ENCODE measurements at places on chromosomes 11 and 22.

DNA sequence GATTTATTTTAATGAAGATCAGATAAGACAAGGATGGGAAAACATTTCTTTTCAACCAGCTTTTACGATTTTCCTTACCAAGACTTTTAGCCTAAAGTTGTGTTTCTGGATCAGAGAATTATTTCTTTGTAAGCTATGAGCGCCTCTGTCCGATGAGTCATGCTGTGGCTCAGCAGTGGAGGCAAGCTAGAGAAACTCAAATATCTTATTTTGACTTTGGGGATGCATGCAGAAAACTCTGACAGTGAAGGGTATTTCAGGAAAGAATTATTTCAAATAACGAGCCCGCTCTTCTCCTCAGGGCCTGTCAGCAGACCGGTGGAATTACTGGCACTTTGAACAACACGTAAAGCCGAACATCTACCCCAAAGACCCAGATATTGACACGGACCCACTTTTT, 77.9 kb upstream of the OR5AK2 start:
- no peak for DNase-seq

DNA sequence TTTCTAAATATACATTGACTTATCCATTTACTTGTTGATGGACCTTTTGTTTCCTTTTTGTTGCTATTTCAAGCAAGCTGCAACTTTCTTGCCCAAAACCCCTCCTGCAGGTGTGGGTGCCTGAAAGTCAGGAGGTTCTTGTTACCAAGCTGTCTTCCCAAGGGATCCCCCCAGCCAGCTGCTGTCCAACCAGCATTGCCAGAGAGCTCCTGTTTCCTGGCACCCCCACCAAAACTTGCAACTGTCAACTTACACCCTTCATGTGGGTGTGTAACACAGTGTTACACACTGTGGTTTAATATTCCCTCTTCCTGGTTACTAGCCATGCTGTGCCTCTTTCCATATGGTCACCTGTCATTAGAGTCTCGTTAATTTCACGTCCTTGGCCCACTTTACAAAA, 1.6 kb upstream of the KRTAP5-1 start:
- no peak for DNase-seq

- DNase-seq = no peak
Observed at GRCh38 chr11:62466444-62466843, 47.6 kb downstream of the SCGB1A1 start.

- no peak for DNase-seq
Observed at GRCh38 chr22:43005106-43005505, 9.8 kb downstream of the PACSIN2 start.

- DNase-seq = no peak
Observed at GRCh38 chr11:66014804-66015453, 3.1 kb downstream of the CST6 start.
